ENCODE measurements at places on chromosomes 3 and 15. TPM values are rescaled to one million over a fixed set of nuclear protein-coding genes. Genes with fewer than 3 reads are reported as not detected.

SLC38A3 gene
- total RNA-seq, result 1.9 TPM

PLSCR4 gene
- 9.3 TPM for total RNA-seq

TRIM42 gene
- total RNA-seq, result not detected

TNFAIP8L3 gene
- 0.31 TPM for total RNA-seq

TM6SF1 gene
- 1.2 TPM for total RNA-seq

CADPS gene
- total RNA-seq, result 20.8 TPM

IL12A gene
- total RNA-seq, result not detected

CLSTN2 gene
- total RNA-seq, result 0.38 TPM

GOLGA6L7 gene
- total RNA-seq, result not detected

RAB7A gene
- 185 TPM for total RNA-seq

A4GNT gene
- not detected for total RNA-seq

EOMES gene
- 182 TPM for total RNA-seq

GPR149 gene
- not detected for total RNA-seq

CSK gene
- total RNA-seq, result 34.6 TPM

TMC3 gene
- total RNA-seq, result not detected

OR5K4 gene
- total RNA-seq, result not detected

DCP1A gene
- total RNA-seq, result 26.8 TPM

RNF111 gene
- 40.3 TPM for total RNA-seq
